ENCODE measurements at places on chromosomes 6 and 20.

DNA sequence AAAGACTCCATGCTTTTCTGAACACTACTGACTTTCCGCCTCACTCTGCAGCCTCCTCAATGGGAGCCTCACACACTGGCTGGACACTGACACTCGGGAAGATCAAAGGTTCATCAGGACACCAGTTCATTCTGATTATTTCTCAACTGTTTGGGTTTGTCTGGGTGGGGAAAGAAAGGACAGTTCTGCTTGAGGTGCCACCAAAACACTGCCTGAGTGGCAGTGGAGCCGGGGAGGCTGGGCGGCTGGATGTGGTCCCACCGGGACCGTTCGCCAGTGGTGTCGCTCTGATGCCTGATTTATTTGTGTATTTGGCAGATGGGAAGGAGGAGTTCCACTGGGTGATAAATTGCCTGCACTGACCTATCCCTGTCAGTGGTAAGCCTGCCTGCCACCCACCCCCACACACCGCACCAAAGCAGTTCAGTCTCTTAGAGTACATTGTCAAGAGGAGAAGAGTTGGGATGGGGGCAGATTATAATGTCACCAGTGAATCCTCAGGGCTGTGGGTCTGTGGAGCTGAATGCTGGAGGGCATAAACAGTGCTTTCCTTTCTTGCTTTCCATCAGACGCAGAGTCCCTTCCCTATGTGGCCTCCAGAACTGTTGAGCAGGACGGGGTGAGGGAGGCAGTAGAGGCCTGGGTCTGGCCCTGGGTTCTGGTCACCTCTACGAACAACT, 49.8 kb downstream of the EDN1 start:
- DNase-seq = no peak

DNA sequence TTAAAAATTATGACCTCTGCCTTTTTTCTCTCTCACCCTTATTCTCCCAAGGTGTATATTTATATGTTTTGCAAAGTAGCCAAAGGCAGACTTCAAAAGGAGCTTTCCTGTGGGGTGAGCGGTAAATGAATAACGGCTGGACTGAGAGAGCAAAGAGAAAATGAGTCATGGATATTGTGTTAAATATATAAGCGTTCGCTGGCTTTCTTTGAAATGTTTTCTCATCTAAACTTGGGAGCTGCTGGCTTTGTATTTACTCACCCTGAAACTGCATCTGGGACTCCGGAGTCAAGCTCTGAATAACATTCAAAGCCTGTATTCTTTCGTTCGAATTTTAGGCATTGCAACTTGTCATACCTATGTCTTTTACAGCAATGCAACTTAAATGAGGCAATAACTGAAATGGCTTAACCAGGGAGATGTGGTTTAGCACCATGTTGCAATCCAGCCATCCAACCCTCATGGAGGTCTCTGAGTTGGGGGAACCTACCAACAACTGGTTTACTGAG, 32.0 kb downstream of the ATXN1 start:
- no peak for DNase-seq

GRCh38 chr20:49034070-49034732, 11.9 kb upstream of the CSE1L start:
- DNase-seq = no peak

- no peak for DNase-seq
Measured at GRCh38 chr6:165446331-165446730, 136.9 kb upstream of the C6orf118 start.

DNA sequence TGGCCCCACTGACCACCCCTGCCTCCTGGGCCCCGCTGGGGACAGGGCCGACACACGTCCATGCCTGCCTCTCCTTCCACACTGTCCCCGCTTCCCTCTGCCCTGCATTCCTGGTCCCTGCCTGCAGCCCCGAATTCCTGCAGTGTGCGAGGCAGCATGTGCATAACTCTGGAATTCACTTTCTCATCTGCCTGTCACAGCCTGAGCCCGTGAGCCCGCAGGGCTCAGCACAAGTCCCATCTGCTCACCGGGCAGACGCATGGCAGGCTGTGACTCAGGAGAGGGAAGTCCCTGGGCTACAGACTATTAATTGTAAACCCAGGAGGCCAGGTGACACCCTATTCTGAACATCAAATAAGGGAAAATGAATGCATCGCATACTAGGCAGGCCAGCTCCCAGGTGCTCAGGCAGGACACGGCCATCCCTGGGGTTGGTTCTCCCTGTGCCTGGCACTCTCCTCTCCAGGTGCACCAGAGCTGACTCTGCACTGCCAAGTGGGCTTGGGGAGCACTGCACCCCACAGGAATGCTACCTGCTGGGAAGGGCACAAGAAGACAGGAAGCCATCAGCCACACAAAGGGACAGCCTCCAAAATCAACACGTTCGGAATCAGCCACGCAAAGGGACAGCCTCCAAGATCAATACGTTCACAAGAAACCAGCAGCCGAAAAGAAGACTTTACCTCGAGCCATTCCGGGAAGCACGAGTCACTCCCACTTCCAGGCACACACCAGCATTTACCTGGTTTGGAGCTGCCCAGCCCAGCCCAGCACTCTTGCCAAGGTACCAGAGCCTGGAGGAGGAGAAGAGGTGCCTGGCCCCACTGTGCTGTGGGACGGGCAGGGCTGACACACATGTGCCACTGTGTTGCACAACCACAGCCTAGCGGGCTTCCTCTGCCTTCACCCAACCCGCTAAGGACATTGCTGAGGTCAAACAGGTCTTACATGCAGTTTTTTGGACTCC, 65.9 kb downstream of the DLL1 start:
- no peak for DNase-seq

- DNase-seq = no peak
Measured at GRCh38 chr6:85866758-85867401, 224.2 kb upstream of the SYNCRIP start.

GRCh38 chr6:16841241-16841640, 80.0 kb upstream of the ATXN1 start:
- no peak for DNase-seq

DNA sequence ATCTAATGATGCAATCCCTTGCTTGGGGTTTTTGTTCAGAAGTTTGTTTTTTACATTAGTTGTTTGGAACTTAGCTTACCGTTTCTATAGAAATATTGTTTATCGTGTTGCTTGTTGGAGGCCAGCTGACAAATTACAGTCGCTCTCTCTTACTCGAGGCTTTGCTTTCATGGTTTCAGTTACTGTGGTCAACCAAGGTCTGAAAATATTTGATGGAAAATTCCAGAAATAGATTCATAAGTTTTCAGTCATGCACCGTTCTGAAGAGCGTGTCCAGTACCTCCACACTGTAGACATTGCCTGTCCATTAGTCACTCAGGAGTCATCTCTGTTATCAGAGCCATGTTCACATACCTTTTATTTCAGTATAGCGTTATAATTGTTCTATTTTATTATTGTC, 47.9 kb downstream of the DEK start:
- DNase-seq = no peak

DNA sequence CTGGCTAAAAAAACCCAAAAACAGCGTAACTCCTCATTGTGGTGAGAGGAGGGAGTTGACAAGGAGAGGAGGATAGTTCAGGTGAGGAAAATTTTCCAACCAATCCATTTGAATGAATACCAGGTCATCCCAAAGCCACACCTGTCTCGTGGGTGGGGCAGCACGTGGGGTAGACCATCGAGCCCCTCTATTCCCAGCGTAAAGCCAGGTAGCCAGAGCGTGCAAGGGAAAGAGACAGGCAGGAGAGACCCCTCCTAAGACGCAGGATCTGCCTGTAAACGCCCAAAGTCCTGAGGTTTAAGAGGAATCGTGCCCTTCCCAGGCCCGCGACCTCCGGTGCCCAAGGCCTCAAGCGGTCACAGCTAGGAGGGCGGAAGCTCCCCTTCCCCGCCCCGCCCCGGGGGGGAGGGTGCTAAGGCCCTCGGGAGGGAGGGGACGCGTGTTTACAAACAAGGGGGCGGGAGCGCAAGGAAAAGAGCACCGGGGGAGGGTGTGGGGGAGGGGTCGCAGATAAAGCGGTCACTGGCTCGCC, 712 bp downstream of the RXRB start:
- DNase-seq = peak; percentile 48

DNA sequence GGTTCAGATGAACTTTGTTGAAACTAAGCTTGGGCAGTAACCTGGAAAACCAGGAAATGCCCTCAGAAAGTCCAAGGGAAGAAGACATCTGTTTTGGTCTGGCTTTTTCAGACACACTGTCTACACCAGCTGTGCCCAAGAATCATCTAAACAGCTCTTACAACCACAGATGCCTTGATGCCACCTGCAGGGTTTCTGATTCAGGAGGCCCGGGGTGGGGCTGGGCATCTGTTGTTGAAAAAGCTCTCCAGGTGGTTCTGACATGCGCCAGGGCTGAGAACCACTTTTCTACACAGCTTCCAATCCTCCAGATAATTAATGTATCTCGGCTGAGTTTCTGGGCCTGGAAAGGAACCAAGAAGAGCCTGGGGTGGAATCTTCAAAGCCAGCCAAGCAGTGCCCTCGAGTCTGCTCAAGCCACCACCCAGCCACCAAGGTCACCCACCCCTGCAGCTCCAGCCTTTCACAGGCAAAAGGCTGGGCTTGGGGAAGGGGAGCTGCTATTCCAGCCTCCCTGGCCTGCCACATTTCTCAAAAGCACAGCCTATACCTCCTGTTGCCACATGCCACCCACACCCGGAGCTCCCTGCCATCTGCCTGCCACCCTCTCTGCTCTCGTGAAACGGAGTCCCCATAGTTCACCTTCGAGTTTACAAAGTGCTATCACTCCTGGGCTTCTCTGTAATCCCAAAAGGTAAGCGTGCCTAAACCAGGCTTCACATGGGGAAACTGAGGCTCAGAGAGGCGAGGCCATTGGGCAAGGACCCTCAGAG, 9.4 kb downstream of the MDGA1 start:
- no peak for DNase-seq

- DNase-seq = no peak
Measured at GRCh38 chr20:17822039-17822438, 122.3 kb downstream of the BANF2 start.

DNA sequence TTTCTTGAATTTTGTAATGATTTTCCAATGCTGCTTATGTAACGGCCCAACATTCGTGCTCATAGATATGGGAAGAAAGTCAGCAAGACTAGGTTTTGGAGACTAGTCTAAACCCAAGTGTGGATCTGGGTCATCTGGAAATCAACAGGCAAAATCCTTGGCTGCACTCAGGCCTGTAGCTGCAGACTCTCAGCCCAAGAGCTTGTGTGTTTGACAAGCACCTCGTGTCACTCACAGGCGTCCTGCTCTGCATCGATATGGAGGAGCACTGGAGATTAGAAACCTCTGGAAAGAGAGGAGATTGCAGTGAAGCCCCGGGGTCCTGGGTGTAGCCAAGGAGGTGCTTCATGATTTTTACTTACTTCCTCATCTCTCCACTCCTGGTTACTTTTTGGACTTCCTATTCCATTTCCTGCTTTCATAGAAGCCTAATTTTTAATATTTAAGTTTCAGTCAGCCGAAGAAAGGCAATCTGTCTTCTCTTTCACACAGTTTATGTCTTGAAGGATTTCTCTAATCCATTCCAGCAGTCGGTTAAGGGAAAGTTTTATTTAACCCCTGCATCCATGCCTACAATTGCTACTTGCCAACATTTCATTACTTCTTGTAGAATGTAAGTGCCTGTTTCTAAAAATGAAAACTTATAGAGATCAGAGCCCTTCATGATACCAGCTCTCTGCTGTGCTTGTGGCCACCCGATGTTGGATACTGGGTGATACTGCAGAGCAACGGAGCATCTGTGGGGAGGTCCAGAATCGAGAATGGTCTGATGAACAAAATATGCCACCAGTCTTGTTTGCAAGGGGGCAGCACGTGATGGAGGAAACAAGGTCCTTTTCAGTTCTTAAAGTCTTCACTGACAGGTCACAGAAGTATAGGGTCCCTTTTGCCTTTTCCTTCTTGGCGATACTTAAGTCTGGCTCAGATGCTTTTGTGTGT, 296.3 kb downstream of the QKI start:
- no peak for DNase-seq

GRCh38 chr20:57325632-57326356, 3.8 kb upstream of the SPO11 start:
- DNase-seq = no peak
